ENCODE measurements at places on chromosomes 7 and 10.

- no peak for DNase-seq
Observed at GRCh38 chr10:44306762-44307161, 78.1 kb downstream of the CXCL12 start.

GRCh38 chr10:49270565-49270964 lies 28.4 kb upstream of the C10orf71 start:
- DNase-seq = no peak

DNA sequence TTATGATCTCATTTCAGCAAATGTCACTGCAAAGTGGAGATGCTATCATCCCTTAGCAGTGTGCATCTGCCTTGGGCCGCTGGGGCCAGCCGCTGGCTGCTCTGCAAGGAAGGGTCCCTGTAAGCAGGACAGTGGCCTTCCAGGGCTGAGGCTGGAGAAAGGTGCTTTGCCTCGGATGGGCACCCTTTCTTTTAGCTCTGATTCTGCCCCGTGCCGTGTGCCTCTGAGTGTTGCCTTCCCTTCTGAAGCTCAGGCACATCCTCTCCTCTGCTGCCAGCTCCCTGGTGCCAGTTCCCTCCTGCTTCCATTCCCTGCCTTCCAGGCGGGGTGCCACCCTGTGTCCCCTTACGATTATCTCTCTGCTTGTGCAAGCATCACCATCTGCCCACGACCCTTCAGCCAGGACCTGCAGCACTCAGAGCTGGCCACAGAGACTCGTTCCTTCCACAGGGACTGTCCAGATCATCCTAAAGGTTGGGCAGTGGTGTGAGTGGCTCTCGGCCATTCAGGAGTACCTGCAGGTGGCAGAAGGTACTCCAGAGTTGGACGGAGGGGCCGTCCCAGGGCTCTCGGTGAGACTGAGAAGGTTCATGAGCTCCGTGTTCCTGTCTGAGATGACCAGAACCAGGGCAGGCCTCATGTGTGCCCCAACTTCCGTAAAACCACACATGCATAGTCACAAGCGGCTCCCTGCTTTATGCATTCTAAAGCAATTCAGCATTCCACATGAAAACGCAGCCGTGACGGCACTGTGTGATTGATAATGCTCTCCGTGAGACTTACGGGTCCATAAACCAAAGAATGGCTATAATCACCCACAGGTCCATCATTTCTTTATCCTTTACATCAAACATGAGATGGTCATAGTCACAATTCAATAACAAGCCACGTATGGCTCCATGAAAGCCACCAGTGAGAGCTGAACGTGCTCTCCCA lies 371.4 kb downstream of the DNAJB6 start:
- DNase-seq = no peak

- DNase-seq = no peak
Observed at GRCh38 chr7:85426487-85426960, 239.7 kb upstream of the SEMA3D start.

GRCh38 chr10:7258948-7259523 lies 151.8 kb downstream of the SFMBT2 start:
- DNase-seq = no peak

DNA sequence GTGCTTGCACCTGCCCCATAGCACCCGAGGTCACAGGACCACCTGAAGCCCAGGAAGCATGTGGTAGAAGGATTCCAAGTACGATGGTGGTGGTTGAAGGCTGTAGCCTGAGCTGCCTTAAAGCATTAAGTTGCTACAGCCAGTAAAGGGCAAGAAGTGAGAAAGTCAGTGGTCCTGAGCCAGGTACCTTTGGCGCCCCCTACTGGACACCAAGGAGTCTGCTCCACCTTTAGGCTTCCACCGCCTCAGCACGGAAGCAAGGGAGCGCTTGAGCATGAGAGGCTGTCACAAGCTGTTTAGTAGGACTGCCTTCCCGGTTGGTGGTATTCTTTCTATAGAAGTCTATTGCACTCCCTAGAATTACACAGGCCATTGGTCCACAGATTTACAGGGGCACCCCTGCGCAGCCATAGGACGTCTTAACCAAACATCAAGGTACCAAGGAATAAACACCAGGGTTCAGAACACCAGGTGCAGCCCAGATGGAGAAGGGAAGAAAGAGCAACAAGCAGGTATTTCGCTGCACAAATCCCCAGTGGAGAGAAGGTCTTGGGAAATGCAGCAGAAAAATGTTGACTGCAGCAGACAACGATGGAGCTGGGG lies 2.2 kb downstream of the CRTAC1 start:
- no peak for DNase-seq

DNA sequence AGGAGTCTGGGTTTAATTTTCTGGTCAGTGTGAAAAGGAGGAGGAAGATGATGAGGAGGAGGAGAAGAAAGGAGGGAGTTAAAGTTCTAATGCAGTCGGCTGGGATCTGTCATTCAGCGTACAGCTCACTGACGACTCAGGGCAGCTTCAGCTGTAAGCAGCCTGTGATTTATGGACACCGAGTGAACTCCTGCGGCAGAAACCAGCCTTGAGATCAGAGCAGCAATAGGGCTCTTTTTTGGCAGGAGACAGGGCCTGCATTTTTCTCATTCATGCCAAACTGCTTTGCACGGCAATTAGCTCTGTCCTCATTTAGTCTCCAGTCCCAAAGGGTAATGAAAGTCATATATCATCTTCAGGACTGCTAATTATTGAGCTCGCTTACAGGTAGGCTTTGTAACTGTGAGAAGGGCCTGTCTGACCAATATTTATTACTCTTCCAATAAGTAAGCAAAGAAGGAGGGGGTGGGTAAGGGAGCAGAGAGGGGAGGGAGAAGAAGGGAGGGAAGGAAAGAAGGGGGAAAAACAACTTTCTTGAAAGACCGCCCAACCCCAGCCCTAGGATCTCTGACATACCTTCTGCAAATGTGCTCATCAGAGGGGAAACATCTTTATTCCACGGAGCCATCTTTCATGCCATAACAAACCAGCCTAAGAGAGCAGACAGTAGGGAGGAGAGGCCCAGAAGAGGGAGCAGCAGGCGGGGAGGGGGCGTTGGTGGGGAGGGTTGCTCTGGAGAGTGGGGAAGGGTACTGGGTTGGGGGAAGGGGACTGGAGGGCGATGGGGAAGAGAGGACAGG lies 48.1 kb upstream of the COMTD1 start:
- DNase-seq = peak; percentile 72

- DNase-seq = no peak
Observed at GRCh38 chr10:89645742-89646172, 715 bp upstream of the PANK1 start.

GRCh38 chr7:112134039-112134438 lies 72.2 kb downstream of the DOCK4 start:
- no peak for DNase-seq

GRCh38 chr10:116671274-116671926 lies 50.6 kb downstream of the PNLIPRP2 start:
- no peak for DNase-seq

GRCh38 chr10:54854389-54854788 lies 53.4 kb upstream of the PCDH15 start:
- no peak for DNase-seq

GRCh38 chr7:132576721-132577085 lies 433 bp upstream of the PLXNA4 start:
- DNase-seq = no peak

DNA sequence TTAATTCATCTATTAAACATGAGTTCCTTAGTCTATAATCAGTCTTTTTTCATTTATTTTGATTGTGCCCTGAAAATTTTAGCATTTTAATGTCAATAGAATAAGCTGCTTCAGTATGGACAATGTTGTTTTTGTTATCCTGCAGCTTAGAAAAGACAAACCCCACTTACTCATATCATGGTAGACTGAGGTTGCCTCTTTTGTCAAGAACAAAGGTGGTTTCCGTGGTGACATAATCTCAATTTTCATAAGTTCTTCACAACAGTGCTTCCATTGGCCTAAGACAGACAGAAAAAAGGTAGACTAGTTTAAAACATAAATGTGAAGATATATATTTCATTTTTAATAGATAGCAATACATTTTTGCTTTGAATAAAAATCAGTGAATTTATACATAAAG lies 69.1 kb downstream of the RTKN2 start:
- DNase-seq = no peak

GRCh38 chr10:12974078-12974477 lies 27.4 kb downstream of the CCDC3 start:
- DNase-seq = no peak

DNA sequence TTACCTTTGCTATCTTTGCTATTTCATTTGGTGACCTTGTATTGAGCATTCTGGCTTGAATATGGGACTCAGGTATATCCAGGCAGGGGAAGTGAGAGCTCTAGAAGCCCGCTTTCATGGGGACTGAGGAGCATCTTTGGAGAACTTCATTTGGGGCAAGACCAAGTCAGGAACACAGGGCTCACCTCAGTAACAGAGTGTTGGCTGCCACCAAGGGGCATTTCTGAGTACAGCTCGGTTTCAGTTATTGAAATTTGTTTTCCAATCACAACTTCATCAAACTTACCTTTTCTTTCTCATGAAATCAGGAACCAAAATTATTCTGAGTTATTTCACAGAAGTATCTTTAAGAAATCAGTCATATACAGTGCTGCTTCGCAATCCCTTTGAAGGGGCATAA lies 337.2 kb downstream of the C7orf25 start:
- no peak for DNase-seq

DNA sequence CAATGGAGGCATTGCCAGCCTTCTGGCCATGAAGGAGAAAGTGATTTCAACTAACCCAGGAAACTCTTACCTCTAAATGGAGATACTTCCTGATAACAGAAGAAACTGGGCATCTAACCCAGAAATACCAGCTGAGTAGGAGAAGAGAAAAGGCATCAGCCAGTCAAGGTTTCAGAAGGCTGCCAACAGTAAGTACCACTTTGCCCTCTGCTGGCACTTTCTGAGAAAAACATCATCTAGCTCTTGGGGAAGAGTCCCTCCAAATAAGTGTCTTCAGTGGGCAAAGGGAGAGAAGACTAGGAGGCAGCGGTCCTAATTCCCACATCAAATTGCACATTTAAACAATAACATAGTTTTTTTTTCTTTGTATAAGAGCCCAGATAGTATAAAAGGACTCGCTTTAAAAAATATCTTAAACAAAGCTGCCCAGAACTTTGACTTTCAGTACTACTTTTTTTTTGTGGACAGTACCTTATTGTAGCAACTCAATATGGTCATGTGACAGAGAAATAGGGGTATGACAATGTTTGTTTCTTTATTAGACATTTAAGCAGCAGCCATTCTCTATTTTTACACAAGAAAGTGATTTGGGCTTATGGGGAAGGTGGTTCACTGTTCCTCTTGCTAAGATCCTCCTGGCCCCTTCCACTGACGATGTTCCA lies 157.3 kb downstream of the CTTNBP2 start:
- DNase-seq = peak; percentile 45

DNA sequence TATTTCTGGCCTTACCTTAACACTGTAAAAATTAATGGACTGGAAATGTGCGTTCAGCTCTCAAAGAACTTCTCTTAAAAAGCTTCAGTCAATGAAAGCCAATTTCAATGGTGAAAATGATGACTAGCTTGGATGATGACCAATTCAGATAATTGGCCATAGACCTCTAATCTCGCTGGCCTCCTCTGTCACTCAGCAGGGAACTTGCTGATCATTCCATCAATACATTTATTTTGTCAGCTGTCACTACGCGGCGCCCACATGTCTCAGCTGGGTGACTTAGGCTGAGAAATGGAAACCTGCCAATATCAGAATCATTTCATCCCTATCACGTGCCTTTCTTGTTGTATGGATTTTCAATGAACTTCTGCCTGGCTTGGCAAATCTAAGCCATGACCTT lies 673.0 kb upstream of the AUTS2 start:
- peak; percentile 69 for DNase-seq

GRCh38 chr10:100904917-100905316 lies 7.8 kb upstream of the SLF2 start:
- no peak for DNase-seq

GRCh38 chr7:40542982-40543741 lies 408.4 kb downstream of the SUGCT start:
- DNase-seq = no peak

DNA sequence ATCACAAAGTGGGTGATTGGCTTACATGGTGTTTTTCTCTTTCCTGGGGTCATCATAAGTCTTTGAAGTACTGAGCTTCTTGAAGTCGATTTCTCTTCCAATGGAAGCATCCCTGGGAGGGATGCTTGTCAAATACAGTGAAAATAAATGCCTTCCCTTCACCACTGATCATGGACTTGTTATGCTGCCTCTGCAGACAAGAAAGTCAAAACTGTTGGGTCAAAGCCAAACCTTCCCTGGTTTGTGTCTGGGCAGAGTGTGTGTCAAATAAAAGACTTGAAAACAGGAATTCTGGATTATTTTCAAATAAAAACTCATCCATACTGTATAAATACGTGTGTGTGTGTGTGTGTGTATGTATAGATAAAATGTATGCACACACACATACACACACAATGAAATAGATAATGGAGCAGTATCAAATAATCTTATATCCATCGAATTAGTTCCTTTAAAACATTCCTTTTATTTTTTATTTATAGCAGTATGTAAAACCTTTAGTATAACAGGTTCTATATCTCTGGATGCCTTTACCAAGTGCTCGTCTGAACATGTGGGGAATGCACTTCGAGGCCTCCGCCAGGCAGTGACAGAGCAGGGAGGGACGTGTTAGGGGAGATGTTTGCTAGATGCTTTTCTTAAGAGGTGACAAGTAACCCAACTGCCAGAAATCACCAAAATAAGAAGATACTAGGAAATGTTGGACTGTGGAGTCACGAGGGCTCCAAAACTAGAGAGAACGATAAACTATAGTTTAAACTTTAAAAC lies 27.2 kb upstream of the WNT16 start:
- DNase-seq = no peak

DNA sequence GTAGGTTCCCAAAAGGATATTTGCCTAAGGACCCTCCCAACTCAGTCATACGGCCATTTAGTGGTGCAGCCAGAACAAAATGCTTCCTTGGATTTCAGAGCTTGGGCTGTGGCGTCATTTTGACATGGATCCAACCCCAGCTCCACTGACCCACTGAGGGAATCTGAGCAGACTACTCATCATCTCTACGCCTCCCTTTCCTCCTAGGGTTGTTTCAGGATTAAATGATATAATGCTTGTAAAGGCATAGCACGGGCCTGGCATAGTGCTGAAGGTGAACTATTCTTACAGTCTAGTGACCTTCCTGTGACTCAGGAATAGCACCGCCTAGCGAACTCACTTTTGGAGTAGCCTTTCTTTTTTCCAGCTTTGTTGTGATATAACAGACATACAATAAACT lies 70.3 kb upstream of the LOXL4 start:
- no peak for DNase-seq

DNA sequence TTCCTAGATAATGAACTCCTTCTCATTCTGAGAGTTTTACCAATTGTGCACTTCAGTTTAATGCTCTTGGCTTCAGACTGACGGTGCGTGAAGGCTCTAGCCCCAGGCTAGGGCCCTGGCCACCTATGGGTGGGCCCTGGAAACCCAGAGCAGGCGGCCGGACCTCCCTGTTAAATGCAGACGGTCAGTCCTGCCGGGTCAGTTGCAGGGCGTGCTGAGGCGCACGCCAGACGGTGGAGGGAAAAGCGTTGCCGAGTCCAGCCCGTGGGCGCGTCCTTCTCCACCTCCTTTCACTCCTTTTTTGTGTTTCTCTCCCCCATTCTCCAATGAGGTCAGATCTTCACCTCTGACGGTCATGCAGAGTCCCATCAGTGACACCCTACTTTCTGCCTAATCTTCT lies 2.3 kb downstream of the DPYSL4 start:
- no peak for DNase-seq
